Myocyte (in vitro differentiated cells): ENCODE measurements at places on chromosomes 2 and 18. TPM values are rescaled to one million over a fixed set of nuclear protein-coding genes. Genes with fewer than 3 reads are reported as not detected.

GRCh38 chr2:159875083-159875482, 77.1 kb upstream of the CD302 start:
- DNase-seq: peak; percentile 9

- DNase-seq: no peak
Observed at GRCh38 chr2:63484901-63485300, 103.4 kb downstream of the WDPCP start.

- DNase-seq: no peak
Observed at GRCh38 chr2:19072161-19072560, 286.3 kb downstream of the OSR1 start.

DNA sequence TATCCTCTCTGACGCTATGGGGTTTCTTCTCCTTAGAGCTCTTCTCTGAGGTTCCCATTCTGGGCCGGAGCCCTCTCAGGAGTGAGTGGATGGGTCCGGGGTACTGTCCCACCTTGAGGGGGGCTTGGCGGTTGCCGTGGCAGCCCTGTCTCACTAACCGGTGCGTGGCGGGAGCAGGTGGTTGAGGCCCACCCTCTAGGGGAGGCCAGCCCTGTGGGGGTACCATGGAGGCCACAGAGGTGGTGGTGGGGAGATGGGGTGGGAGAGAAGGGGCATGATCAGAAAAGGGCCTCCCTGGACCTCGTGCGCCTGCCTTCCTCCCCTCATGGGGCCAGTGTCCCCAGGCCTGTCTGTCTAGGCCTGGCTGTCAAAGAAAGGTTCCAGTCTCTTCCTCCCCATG, 22.3 kb downstream of the IGFBP5 start:
- DNase-seq: no peak

DNA sequence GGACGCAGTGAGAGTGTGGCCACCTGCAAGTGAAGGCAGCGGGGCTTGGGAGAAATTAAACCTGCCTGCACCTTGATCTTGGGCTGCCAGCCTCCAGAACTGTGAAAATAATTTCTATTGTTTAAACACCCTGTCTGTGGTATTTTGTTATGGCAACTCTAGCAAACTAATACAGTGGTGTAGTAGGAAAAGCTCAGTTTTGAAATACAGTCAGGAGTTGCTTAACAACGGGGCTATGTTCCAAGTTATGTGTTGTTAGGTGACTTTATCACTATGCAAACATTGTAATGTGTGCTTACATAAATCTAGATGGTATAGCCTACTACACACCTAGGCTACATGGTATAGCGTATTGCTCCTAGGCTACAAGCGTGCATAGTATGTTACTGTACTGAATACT, 93.4 kb upstream of the FN1 start:
- DNase-seq: no peak

- no peak for DNase-seq
Observed at GRCh38 chr2:186307871-186308270, 178.2 kb upstream of the ZC3H15 start.

GRCh38 chr2:129880971-129881370, 98.5 kb upstream of the RAB6C start:
- DNase-seq: no peak

DNA sequence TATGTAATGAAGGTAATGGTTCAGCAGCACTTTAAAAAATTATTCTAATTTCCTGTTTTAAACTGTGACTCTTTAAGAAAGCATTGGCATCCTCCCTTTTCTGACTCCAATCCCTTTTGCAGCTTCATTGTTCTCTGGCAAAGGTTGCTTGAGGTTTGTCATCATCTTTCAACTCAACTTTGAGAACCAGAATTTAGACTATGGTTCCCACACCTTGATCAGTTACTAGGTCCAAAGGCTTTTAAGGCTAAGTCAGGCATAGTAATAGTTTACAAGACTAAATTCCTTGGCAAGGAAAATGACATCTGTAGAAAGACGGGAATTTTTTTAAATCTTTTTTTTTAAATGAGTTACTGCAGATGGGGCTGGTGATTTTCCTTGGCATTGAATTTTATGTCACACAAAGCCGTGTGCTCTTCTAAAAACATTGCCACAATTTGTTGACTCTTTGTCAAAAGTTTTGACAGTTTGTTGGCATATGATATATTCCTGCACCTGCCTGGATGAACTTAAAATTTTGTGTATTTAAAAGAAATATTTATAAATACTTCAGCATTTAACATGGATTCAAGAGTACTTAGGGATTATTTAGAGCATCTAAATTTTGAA, 451.0 kb downstream of the MEIS1 start:
- no peak for DNase-seq

GRCh38 chr2:65070172-65070830, 14.1 kb downstream of the CEP68 start:
- DNase-seq: peak; percentile 49

- DNase-seq: no peak
Observed at GRCh38 chr2:128378231-128379020, 59.8 kb upstream of the HS6ST1 start.

DNA sequence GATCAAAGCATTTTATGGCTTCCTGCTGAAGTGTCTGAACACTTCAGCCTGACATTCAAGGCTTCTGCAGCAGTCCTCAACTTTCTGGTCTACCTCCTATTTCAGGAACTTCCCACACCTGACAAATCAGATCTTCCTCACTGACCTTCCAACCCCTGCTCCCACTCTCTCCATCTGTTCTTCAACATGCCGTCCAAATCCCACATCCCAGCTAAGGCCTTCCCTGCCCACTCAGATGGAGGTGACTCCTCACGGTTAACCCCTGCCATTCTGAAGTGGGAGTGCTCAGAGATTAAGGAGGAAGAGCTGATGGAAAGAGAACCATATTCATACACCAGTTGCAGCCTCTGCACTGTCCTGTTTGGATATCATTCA, 104.8 kb downstream of the POLR1A start:
- no peak for DNase-seq

DNA sequence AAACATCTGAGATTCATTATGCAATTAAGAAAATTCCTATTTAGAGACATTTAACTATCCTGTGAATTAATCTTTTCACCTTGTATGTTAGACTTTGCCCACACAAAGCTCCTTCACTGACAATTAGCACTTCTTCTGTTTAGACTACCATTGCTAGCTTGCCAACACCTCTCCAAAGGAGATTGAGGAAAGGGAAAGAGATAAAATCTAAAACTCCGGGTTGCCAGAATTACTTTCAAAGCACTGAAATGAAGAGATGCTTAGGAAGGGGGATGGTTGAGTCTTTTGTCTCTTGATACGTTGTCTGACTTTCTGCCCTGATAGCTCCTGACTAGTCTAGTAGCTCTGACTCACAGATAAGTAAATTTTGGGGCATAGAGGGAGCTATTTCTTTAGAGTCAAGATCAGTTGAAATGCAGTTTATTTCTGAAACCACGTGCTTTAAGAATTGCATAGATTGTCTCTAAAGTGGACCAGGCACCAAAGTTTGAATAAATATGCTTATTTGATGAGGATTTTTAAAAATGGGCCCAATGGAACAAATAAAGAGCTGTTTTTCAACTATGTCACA, 74.1 kb upstream of the DSEL start:
- no peak for DNase-seq

DNA sequence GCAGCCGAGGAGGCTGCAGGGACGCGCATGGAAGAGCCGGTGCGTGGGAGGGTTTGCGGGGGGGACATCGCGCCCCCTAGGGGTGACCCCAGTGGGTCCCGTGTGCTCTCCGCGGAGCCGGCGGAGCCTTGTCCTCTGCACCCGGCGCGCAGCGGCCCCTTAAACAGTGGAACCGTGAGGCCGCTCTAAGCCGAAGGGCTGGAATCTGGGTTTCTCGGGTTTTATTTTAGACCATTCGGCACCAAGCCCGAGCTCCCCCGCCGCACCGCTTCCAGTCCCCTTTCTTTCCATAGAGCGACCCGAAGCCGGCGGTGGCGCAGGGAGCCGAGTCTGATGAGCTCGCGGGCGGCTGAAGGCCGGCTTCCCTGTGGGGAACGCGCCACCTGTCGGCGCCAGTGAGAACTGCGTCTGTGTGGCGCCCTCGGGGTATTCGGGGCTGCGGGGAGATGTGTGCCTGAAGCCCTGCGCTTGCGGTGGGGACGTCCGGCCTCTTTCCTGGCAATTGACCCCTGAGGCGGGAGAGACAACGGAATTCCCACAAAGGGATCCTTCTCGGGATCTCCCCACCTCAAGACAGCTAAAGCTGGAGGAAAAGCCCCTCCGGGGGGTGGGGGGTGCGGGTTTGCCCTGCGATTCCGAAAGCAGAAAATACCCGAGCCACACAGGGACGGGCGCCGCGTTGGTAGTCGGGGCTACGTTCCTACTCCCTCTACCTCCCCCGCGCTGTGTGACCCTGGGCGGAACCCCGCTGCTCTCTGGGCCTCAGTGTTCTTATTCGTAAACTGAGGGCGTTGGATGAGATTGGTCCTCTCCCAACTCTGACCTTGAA, 8.2 kb upstream of the EN1 start:
- DNase-seq: peak; percentile 86

DNA sequence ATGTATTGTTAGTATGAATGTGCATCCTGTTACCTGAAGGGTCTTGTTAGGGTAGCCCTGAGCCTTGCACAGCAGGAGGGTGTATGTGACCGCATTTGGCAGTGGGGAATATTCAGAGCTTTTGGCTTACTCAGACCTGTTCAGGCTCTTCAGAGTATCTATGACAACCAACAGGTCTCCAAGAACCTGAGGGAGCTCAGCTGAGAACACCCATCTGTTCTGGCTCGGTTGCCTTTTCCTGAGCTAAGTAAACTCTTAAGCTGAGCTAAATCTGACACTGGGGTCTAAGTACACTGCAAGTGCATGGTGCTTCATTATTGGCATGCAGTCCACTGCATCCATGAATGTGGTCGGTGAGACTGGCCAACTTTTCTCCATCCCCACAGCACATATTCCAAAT, 92.4 kb upstream of the CHST9 start:
- no peak for DNase-seq

- peak; percentile 70 for DNase-seq
Observed at GRCh38 chr2:199471443-199472057, 13.8 kb upstream of the SATB2 start.

DNA sequence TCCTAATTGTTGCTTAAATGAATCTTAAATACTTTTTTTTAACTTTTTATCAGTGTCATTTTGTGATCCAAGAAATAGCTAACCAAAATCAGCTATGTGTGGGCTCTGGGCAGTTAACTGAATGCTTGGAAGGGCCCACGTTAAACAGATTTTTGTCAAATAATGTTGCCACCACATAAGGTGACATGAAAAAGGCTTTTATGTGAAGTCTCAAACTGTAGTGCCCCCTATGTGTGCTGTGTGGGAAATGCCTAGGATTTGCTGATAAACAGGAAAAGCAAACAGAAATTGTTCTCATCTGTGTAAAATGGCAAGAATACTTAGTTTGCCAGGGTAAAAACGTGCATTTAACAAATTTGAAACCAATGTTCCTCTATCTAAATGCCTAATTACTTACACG, 242.2 kb downstream of the ZNF516 start:
- DNase-seq: no peak

DNA sequence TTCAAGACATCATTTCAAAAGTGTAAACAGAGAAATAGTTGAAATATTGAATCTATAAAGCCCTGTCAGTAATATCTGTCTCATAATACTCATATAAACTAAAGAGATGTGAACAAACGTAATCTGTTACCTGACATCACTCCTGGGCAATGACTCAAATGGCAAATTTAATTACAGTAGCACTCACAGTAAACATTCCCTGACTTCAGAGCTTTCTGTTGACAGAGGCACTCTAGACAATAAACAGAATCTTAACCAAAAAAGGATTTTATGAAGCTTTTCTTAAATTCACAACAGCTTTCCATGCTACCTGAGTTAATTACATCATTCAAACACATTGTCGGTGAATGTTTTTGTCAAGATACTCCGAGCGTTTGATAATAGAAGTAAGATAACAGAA, 128.1 kb upstream of the PDE1A start:
- DNase-seq: no peak

- DNase-seq: no peak
Observed at GRCh38 chr2:201007584-201007998, 44.1 kb upstream of the ORC2 start.

DNA sequence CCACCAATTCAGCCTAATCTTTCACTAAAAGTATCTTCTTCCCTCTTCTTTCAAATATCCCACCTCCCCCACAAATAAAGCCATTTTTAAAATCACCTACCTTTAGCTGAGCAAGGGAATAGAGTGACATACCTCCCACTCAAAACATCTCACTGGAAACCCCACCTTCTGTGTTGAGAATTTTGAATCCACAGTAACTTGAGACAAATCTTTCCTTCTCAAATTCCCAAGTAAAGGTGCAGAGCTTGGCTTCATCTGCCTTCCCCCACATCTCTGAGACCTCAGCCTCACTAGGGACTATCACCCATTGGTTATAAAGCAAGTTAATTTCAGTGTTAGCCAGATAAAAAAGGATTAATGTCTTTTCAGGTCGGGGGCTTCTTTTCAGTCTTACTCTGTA, 180.4 kb downstream of the INO80D start:
- no peak for DNase-seq

DNA sequence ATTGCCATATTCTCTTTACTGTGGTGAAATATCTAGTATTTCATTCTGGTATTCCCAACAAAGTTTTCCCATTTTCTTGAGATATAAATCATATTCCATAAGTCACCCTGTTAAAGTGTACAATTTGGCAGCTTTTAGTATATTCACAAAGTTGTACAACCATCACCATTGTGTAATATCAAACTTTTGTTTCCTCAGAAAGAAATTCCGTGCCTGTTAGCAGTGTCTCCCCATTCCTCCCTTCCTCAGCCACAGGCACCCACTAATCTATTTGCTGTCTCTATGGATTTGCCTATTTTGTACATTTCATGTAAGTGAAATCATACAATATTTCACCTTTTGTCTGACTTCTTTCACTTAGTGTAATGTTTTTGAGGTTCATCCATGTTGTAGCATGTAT, 19.7 kb downstream of the NCOA1 start:
- no peak for DNase-seq

DNA sequence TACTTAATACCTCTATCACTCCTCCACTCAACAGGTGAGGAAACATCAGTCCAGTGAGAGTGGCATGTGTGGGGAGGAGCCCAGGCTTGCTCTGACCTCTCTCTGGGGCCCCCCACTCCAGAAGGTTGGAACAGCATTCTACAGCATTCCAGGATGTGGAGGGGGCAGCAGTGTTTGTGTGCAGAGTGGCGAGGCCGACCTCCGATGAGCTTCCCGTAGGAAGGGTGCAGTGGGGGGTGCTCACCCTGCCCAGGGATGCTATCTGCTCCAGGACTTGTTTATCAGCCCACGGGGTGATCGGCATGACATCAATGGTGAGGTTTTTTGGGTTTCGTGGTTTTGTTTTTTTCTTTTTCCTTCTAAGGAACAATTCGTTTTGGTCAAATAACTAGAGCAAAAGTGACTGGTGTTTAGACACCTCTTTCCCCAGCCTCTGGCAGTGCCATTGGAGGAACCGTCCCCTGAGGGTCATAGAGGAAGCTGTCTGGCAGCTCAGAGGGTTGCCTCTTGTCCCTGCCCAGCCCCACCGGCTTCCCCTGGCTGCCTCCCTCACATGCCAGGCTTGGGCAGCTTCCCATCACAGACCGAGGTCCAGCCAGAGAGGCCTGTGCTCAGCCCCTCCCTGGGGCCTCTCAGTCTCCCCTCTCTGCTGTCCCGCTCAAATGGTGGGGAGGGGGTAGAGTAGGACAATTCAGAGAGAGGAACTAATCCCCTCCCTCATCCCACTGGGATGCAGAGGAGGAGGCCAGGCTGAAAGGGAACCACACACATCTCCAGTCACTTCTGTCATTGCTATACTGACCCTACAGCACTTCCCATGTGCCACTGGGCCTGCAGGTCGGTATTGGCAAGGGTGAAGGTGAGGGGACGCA, 96.5 kb downstream of the ZFP36L2 start:
- no peak for DNase-seq

SH3BP4 gene
- total RNA-seq: 20.0 and 27.4 TPM in 2 replicates

CCDC74A gene
- total RNA-seq: 7.8 and 8.5 TPM in 2 replicates

CTLA4 gene
- not detected in 2 replicates for total RNA-seq

METTL4 gene
- 10.1 and 14.4 TPM in 2 replicates for total RNA-seq

TET3 gene
- total RNA-seq: 5.2 and 6.4 TPM in 2 replicates

CASP10 gene
- 0.48 TPM in 1 of 2 replicates, not detected in the other for total RNA-seq

ZNF396 gene
- total RNA-seq: 0.27 and 1.5 TPM in 2 replicates
